ENCODE measurements at places on chromosomes 5 and 9.

DNA sequence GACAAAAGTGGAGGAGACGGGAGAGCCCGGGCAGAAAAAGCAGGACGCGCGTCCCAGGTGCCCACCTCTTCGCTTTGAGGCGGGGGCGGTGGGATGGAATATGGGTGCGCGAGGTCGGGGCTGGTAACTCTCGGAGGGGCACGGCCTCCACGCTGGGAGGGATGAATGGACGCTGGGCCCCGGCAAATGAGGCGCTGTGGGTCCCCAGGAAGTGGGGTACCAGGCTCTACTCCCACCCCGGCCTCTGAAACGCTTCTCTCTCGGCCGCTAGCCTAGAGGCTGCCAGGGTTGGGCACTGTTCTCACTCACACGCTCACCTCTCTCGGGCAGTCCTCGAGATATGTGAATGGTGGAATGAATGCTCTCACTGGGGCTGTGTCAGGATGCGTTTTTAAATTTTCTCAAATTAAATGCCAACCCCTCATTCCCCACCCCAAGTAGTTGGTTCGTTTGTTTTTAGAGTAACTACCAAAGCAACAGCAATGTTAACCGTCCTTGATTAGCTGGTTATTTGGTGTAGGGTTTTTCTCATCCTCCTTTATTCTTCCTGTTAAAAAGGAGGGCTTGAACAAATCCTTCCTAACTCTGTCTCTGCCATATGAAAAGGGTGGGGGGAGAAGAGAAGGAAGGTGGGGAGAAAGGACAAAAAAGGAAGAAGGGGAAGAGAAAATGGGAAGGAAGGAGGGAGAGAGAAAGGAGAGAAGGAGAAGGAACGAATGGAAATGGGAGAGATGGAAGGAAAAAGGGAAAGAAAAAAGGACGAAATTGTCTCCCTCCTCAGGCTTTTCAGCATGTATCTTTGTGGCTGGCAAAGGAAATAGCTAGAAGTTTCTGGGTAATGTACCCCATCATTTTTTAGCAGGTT, 1.3 kb upstream of the EBF1 start:
- DNase-seq = no peak

DNA sequence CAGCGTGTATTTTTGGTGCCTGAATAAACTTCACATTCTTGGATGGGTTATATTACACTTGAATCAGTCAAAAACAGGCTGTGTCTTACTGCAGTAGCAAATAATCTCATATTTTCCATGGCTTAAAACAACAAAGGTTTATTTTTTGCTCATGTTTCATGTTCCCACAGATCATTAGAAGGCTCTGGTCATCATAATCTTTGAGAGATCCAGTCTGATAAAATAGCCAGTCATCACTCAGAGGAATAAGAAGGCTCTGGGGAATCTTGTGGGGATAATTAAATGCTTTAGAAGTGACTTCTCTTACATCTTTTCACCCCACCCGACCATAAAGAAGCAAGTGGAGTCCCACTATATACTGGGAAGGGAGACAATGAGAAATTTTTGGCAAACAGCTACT, 417.7 kb downstream of the PSAT1 start:
- no peak for DNase-seq

DNA sequence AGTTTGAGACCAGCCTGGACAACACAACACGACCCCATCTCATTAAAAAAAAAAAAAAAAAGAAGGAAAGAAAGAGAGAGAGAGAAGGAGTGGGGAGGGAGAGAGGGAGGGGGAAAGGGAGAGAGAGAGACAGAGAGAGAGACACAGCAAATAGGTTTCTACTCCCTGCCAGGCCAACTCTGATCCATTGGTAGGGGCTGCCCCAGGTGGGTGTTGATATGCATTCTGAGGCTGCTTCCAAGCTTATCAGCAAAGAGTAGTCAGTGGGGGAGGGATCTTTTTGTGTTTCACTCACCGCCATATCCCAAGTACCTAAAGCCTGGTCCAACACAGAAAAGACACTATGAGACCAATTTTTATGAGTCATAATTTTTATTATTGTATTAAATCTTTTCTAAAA, 57.0 kb upstream of the SAP30L start:
- DNase-seq = no peak

- DNase-seq = no peak
Observed at GRCh38 chr5:6279607-6280006, 98.7 kb downstream of the MED10 start.

DNA sequence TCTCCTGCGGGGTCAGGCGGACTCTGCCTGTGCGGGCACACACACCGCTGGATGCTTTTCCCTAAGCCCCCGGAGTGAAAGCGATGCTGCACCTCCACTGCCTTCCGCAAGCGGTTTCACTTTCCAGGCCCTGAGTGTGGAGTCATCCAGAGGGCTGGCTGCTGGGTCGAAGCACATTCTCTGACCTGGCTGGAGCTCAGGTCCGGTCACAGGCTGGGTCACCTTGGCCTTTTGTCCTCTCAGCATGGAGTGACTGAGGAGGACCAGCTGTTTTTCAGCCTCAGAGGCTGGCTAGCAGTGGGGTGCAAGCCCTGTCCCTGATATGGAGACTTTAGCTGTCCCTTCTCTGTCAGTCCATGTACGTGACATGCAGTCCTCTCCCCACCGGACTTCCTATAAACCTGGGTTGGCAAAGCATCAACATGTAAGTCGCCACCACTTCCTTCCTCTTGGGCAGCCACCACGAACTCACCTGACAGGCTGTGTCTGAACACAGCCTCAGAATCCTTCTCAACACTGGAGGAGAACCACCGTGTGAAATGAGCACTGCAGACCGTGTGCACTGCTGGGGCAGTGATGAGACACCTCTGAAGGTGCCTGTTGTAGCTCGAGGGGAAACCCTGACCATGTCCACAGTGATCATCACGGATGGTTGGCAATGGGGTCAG, 51.3 kb downstream of the GADD45G start:
- no peak for DNase-seq

- no peak for DNase-seq
Observed at GRCh38 chr9:109776391-109776790, 3.6 kb upstream of the PALM2AKAP2 start.

DNA sequence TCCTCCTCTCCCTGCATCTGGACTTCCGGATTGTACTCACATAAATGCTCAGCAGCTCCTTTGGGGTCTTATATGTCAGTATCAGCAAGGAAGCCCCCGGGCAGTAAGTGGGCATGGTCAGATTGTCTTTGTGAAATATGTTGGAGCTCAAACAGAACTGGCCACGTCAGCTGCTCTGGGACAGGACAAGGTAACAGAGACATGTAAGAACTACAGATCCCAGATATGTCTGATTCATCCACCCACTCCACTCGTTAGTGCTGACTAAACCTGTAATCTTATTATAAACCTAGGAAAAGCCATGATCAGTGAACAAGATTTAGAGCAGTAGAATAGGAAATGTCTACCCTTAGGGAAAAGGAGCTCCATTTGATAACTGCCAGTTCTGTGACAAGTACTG, 561.8 kb downstream of the CETN3 start:
- no peak for DNase-seq

- no peak for DNase-seq
Observed at GRCh38 chr9:89711866-89712265, 107.1 kb downstream of the GADD45G start.

DNA sequence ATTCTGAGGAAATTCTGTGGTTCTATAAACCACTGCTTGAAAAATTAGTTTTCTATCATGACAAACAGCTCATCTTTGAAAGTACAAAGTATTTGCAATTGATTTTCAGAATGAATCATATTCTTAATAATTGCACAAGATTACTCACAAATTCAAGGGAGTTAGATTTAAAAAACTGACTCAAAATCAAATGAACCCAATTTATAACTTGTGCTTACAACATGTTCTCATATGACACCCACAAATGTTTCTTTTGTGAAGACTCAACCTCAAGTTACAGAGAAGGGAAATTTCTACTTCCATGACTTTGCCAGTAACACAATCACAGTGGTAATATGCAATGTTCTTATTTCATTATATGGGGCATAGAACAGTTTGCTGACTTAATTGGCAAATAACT, 272.0 kb upstream of the ACTBL2 start:
- no peak for DNase-seq

GRCh38 chr5:83636156-83636555, 84.5 kb downstream of the HAPLN1 start:
- no peak for DNase-seq

DNA sequence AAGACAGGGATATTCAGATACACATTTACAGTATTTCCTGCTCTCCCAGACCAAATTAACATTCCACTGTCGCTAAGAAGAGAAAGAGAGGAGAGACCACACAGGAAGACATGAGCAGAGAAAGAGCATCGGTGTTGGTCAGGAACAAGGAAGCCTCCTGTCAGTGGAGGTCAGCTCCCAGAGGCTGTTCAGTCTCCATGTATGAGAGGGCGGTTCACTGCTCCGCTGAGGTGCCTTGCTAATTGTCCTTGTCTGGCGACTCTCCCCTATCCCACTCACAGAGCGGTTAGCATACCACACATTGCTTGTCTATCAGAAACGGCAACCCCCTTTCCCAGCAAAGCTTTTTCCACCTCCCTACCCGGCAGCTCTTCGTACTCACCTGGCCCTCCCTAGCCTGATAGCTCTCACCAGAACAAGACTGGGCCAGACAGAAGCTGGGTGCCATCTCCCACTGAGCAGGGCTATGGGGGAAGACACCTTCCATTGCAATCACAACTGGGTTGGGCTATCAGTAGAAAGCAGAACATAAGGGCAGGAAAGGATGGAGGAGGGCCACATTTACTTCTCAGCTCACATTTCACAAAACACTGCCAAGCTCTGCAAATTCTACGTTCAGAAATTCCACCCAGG, 58.6 kb upstream of the LMNB1 start:
- no peak for DNase-seq

DNA sequence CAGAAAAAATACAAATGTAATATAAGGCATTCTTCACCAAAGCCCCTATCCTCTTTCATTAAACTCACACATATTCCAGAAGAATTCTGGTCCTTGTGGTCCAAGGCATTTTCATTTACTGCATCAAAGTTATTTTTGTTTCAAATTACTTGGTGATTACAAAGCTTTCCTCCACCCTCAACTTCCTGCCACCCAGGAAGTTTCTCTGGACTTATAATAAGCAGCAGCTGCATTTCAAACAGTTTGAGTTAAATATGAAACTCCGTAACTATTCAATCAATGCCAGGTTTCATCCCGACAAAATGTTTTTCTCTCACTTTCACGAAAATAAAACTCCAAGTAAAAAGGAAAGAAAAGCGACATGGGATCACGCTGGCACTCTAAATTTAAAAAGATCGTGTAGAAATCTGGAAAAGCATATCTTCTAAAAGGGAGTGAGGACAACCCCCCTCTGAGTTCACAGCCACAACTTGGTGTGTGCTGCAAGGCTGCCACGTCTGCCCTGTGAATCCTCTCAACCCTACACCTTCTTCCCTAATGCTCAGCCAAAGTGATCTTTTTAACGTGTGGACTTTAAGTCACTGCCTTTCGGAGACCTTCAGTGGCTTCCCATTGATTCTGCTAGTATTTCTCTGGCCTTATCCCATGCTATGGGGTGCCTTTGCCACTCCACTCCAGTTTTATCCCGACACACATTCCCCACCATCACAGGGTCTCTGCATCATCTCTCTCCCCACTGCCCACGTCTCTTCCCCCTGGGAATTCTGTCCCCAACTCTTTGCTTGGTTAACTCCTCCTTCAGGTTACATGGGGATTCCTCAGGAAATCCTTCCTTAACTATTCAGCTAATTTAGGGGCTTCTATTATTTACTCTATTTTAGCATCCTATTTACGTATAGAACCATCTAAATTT, 91.1 kb upstream of the CER1 start:
- no peak for DNase-seq

DNA sequence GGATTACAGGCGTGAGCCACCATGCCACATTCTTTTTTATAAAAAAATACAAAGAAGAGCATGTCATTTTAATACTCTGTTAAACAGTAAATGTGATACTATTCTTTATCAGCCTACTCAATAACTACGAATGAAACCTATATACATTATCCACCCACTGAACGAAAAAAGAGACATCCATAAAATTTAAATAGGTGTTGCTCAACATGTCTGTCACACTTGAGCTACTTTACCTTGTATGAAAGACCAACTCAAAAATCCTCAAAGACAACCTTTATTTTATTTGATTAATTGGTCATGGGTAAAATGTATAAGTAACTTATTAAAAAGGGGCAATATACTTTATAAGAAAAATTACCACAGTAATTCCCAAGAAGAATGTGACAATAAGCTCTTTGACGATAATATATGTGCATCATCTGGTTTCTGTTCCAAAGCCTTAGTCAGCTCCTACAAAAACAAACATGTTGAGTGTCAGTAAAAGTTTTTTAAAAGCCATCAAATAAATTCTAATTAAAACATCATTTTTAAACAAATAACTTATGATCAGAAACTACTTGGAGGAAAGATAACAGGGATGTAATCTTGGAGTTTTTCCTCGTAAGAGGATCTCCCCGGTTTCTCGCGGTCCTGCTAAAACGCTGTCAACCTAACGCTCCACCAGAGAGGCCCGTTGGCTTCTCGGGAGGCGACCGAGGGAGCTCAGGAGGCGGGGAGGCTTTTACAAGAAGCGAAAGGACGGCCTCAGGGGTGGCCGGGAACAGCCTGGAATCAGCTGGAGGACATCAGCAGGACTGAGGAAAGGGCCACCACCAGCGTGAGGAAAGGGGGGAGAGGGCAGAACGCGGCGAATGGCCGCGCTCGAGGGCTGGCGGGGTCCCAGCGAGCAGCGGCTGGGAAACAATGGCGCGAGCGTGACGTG, 13.5 kb upstream of the ANKRD18B start:
- DNase-seq = peak; percentile 3

GRCh38 chr5:6785861-6786180, 72.6 kb downstream of the TENT4A start:
- no peak for DNase-seq

DNA sequence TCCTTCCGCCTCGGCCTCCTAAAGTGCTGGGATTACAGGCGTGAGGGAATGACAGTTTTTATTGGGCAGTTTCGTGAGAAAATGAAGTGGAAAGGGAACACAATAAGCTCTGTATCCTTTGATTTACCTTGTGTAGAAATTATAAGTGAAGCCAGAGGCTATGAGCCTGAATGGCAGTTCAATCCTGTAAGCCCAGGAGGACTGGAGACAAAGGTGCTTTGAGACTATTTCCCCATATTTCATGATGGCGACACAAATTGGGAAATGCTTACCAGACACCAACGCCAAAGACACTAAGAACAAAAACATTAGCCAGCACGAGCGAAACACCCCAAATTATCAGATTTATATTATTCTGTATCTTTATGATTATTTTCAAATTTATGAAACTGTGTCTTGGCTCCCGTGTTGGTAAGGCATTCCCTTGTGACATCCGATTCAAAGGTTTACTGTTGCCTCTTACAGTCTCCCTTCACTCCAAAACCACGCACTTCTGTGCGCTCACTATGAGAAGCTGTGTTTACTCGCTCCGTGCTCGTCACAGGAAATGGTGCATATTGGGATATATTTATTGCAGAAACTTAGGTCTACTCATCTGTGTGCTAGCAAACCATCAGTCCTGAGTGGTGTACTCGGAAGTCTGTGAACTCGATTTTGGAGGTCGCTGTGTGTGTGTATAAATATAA, 73.9 kb downstream of the SH3PXD2B start:
- no peak for DNase-seq

DNA sequence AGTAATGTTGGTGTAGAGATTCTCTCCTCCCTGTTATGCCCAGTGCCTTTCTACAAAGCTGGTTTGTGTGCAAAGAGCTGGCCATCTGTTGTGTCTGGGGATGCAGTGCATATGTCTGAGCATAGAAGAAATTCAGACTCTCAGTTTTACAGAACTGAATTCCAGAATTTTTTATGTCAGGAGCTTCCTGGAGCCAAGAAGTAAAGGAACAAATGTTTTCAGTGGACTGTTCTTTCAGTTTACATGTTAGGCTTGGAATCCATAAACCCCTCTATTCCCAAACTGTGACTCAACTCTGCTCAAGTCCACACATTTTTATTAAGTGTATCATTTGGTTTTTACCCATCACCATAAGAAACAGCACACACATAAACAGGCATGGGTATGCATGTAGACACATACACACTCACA, 366.0 kb downstream of the BRINP1 start:
- no peak for DNase-seq
